ENCODE measurements at places on chromosomes 1 and 21. TPM values are rescaled to one million over a fixed set of nuclear protein-coding genes. Genes with fewer than 3 reads are reported as not detected.

The LCE3E gene
- not detected for total RNA-seq

The MFAP2 gene
- 459 TPM for total RNA-seq

The LCE2B gene
- total RNA-seq, result not detected

The GTF2B gene
- total RNA-seq, result 21.7 TPM

The ZNF683 gene
- not detected for total RNA-seq

The NSL1 gene
- total RNA-seq, result 26.1 TPM

DNA sequence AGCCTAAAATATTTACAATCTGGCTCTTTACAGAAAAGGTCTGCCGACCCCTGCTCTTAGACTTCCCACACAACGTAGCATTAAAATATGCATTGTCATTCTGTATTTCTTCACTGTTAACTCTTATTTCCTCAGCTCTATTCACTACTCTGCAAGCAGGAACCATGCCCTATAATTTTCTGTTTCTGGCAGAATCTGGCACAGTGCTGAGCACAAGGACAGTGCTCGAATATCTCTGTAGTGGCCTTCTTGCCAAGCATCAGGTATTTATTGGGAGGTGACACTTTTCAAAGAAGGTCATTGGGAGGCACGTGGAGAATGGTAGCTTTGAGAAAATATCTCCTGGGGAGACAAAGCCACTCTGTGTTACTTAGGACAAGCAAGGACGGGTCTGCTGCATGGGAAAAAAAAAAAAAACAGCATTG, 77.9 kb downstream of the PSMG1 start:
- no peaks in the 10 kb centered on the region for H3K36me3 ChIP-seq
- H3K4me3 ChIP-seq, result no peak overlapping the region
- H3K27ac ChIP-seq, result no peak overlapping the region
- DNase-seq, result no peak

DNA sequence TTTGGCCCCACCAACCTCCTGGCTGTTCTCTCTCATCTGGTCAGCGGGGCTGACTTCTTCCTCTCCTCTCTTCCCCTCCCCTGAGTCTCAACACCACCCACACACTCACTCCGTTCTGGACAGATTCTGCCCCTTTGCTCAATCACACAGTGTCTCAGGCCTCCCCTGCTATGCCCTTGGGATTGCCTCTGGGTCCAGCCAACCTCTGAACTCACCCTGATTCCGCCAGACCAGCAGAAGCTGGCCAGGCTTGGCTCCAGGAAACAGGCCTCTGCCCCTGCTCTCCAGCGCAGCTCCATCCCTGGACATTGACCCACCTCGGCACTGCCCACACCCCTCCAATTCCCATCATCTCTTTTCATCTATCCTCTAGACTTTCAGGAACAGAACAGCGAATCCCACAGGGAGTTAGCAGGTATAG, 22.1 kb downstream of the AHDC1 start:
- DNase-seq, result no peak
- no peak overlapping the region for H3K4me3 ChIP-seq
- H3K4me1 ChIP-seq, result peaks cover 2% of the 10 kb centered on the region
- H3K27ac ChIP-seq, result peak overlapping the region; percentile 25
- peaks cover 9% of the 10 kb centered on the region for H3K36me3 ChIP-seq

DNA sequence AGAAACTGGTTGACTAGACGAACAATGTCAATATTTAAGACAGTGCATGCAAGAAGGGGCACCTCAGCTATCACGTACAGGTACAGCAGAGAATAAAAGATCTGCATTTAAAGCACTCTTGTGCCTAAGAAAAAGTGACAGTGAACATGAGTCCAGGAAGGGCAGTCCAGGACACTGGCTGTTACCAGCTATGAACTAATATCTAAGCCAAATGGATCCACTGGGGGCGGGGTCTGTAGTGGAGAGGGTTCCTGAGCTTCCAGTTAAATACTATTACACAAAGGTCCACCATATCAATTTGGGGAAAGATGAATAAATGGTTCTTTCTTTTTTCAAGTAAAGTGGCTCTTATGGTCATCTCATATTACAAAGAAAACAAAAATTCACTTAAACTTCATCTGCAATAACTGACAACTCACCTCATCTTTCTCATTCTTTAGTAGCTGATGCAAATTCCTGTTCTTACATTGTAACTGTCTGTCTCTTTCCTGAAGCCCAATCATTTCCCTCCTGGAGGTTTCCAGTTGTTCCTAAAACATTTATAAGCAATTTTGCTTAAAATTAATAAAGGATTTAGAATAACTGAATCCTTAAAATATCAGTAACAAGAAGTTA, 24.5 kb downstream of the SSX2IP start:
- no peak for DNase-seq
- H3K27me3 ChIP-seq, result no peaks in the 10 kb centered on the region
- no peak overlapping the region for H3K4me3 ChIP-seq
- peaks cover 6% of the 10 kb centered on the region for H3K4me1 ChIP-seq

- no peak overlapping the region for H3K27ac ChIP-seq
- H3K27me3 ChIP-seq, result no peaks in the 10 kb centered on the region
- H3K4me3 ChIP-seq, result no peak overlapping the region
- H3K4me1 ChIP-seq, result peaks cover 8% of the 10 kb centered on the region
Measured at GRCh38 chr1:160708801-160709200, 2.8 kb downstream of the CD48 start.

DNA sequence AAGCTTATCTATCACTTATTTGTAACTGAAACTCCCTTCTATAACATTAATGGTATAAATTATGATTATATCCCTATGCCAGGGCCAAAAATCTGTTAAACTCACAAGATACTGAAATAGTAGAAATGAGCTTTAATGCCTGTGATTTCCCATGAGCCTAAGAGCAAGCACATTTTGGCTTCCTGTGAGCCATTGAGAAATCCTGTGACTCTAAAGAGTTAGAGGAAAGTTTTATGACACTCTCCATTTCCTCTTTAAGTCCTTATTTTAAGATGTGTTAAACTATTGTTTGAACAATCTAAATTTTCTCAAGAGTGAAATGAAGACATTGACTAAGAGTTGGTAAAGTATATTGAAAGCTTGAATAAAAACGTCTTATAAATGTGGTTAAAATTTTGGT, 45.6 kb downstream of the SUCO start:
- no peaks in the 10 kb centered on the region for H3K27me3 ChIP-seq
- peaks cover 39% of the 10 kb centered on the region for H3K36me3 ChIP-seq
- DNase-seq, result no peak
- peaks cover 23% of the 10 kb centered on the region for H3K4me1 ChIP-seq
- H3K27ac ChIP-seq, result no peak overlapping the region

DNA sequence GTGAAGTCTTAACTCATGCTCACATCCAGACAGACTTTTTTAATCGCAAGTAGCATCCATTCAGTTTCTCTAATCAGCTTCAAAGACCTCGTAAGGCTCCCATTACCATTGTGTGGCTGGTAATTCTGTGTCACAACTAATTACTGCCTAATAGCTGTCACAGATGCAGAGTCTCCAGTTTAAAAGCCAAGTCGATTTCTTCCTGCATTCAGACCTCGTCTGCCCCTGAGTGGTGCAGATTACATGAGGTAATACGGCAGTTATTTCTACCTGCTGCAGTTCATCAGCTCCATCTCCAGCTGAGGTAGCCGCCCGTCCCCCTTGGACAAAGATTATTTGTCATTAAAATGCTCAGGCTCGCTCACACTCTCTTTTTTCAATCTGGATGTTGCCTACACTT, 34.4 kb upstream of the OLIG2 start:
- DNase-seq, result no peak
- H3K27me3 ChIP-seq, result peaks cover 70% of the 10 kb centered on the region
- H3K4me1 ChIP-seq, result no peaks in the 10 kb centered on the region
- H3K36me3 ChIP-seq, result no peaks in the 10 kb centered on the region
- no peak overlapping the region for H3K4me3 ChIP-seq

GRCh38 chr1:63909526-63909925, 135.7 kb downstream of the ROR1 start:
- H3K36me3 ChIP-seq, result no peaks in the 10 kb centered on the region
- no peaks in the 10 kb centered on the region for H3K27me3 ChIP-seq
- peak overlapping the region; percentile 78 for H3K27ac ChIP-seq

GRCh38 chr1:23356471-23357137, 12.5 kb upstream of the HNRNPR start:
- peaks cover 41% of the 10 kb centered on the region for H3K36me3 ChIP-seq
- peaks cover 2% of the 10 kb centered on the region for H3K27me3 ChIP-seq
- DNase-seq, result no peak
- H3K4me1 ChIP-seq, result no peaks in the 10 kb centered on the region
- H3K4me3 ChIP-seq, result no peak overlapping the region

- no peak for DNase-seq
- H3K4me3 ChIP-seq, result no peak overlapping the region
- no peak overlapping the region for H3K27ac ChIP-seq
- H3K27me3 ChIP-seq, result no peaks in the 10 kb centered on the region
Measured at GRCh38 chr1:41523071-41523470, 38.6 kb upstream of the EDN2 start.

DNA sequence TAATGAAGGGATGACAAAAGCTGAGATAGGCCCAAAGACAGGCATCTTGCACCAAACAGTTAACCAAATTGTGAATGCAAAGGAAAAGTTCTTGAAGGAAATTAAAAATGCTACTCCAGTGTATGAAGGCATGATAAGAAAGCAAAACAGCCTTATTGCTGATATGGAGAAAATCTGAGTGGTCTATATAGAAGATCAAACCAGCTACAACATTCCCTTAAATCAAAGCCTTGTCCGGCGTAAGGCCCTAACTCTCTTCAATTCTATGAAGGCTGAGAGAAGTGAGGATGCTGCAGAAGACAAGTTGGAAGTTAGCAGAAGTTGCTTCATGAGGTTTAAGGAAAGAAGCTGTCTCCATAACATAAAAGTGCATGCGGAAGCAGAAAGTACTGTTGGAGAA, 4.3 kb upstream of the ANGEL2 start:
- no peak overlapping the region for H3K27ac ChIP-seq
- H3K4me3 ChIP-seq, result no peak overlapping the region
- no peaks in the 10 kb centered on the region for H3K36me3 ChIP-seq
